HS-5 (cell line): ENCODE measurements at places on chromosomes 13 and 19.

DNA sequence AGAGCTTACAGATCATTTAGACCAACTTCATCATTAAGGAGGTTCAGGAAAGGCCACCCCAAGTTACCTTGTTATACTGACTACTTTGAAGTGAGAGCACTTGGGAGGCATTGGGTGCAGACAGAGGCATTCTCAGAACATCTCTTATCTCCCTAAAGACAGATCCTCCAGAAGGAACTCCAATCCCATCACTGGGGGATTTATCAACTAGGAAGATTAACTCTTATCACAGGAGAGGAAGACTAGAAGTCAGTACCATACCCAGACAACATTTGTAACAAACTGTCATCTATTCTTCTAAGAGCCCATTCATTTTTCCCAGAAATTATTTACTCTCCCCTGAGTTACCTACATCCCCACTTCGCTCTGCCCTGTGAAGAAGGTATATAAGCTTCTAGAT is 5.8 kb upstream of the RFXAP start:
- no peak for DNase-seq

GRCh38 chr13:57558051-57558467 is 73.5 kb upstream of the PCDH17 start:
- DNase-seq = no peak

DNA sequence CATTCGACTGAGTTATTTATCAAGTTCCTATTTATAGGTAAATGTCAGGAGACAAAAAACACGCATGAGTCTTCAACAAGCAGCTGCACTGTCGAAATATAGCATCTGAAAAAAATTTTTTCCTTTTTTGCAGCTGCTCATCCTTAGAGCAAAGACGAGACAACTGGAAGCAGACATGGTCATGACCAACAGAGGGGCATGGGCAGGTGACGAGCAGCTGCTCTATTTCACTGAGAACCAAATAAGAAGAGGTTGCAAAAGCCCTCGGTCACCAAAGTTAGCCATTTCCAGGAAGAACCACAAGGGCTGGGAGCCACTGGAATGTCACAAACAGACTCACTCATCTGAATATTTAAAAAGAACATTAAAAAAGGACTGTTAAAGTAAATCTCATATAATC is 22.2 kb downstream of the SOHLH2 start:
- DNase-seq = no peak

- no peak for DNase-seq
Measured at GRCh38 chr13:48185018-48185417, 48.0 kb upstream of the ITM2B start.

- no peak for DNase-seq
Measured at GRCh38 chr13:114071410-114071809, 61.0 kb downstream of the RASA3 start.

GRCh38 chr19:10764340-10764894 is 46.5 kb downstream of the DNM2 start:
- no peak for DNase-seq

DNA sequence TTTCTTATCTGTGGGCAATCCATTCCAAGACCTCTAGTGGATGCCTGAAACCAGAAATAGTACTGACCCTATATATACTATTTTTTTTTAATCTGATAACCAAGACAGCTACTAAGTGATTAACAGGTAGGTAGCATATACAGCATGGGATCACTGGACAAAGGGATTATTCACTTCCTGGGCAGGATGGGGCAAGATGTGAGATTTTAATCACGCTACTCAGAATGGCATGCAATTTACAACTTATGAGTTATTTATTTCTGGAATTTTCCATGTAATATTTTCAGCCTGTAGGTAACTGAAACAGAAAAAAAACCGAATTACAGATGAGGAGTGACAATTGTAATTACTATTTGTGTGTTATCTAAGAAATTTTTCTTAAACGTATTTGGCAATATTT is 41.2 kb downstream of the ZIC2 start:
- DNase-seq = no peak

- DNase-seq = no peak
Measured at GRCh38 chr13:87331178-87331577, 340.0 kb upstream of the SLITRK5 start.

GRCh38 chr13:110291286-110291685 is 15.7 kb downstream of the COL4A1 start:
- no peak for DNase-seq

GRCh38 chr13:29901710-29902631 is 51.6 kb upstream of the UBL3 start:
- peak; percentile 61 for DNase-seq

DNA sequence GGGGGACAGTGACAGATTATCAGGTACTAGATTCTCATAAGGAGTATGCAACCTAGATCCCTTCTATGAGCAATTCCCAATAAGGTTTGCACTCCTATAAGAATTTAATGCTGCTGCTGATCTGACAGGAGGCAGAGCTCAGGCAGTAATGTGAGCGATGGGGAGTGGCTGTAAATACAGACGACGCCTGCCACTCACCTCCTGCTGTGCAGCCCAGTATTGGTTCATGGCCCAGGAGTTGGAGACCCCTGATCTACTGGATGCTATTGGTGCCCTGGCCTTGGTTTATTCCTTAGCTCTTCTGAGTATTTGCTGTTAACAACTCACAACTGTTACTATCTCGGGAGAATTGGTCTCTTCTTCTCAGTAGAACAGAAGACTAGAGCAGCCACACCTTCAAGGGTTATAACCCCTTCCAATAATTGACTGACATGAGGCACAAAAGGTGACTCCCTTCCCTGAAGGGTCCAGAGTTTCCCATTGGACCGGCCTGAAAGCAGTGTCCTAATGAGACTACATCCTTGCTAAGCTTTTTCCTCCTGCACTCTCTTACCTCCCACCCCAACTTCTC is 35.0 kb upstream of the RBM26 start:
- DNase-seq = no peak

DNA sequence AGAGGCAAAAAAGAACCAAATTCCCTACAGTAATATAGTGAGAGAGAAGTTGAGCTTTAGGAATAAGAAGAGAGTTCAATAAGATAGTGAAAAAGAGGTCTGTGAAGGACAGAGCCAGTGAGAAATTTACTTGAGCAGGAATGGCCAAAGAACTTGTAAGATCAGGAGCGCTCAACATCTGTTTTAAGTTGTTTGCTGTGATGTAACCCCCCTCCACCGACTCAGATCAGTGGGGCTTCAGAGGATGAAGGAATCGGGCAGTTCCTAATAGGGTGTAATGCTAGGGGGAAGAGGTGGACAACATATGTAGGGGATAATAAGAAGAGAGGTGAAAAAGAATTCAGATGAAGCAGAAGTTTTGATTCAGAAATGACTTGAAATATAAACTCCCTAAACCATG is 85.3 kb upstream of the FNDC3A start:
- DNase-seq = no peak

DNA sequence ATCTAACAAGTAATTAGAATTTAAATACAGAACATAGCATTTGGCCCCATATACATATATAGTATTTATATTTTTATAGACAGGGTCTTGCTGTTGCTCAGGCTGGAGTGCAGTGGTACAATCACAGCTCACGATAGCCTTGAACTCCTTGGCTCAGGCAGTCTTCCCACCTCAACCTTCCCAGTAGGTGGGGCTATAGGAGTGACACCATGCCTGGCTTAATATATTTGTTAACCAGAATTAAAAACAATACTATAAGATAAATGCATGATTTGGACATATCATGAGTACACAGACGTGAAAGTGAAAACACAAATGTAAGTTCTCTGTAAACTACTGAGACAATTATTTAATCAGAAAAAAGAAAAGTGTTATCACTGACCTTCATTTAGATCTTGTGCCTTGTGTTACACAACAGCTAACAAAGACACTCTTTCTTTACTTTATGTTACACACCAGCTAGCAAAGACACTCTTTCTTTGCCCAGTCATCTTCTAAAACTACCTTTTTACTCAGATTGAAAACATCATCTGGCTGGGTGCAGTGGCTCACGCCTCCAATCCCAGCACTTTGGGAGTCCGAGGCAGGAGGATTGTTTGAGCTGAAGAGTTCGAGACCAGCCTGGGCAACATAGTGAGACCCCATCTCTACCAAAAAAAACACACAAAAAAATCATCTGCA is 22.6 kb downstream of the CARS2 start:
- no peak for DNase-seq

DNA sequence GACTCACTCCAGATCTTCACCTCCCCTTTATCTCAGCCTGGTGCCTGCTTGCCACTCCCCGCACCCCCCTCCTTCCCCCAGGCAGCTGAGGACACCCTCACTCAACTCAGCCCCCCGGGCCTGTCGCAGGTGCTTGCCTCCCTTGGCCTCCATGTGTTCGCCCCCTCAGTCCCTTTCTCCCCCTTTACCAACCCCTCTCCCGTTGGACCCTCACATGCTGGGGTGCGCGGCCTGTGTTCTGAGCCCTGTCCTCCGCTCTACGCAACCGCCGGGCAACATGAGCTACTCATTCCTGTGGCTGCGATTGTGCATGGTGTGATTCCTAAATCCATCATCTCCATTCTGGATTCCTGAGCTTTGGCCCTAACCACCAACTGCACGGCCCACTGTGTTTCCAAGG is 5.1 kb downstream of the CHERP start:
- DNase-seq = no peak

- DNase-seq = no peak
Measured at GRCh38 chr13:111484141-111484925, 163.9 kb downstream of the TEX29 start.

DNA sequence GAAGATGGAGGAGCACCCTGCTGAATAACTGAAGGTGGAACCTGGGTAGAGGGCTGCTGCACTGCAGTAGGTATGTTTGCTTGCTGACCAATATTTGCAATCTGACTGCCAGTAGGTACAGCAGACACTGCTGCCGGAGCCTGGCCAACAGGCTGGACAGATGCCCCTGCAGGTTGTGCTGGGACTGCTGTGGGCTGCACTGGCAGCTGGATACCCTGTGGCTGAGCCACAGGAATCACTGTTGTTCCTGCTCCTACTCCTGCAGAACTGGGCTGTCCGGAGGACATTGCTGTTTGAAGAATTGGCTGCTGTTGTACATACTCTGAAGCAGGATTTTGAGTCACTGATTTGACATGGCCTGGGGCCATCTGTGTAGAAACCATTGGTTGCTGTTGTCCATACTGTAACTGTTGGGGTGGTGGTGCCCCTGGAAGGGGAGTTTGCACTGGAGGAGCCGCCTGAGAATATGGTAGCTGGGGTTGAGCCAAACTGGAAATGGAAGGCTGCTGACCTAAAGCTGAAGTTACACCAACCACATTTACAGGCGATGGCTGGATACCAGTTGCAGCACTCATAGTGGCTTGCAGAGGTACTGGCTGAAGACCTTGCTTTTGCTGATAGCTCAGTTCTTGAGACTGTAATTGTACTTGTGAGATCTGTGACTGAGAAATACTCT is 2.2 kb downstream of the TSC22D1 start:
- no peak for DNase-seq

GRCh38 chr13:29936051-29936813 is 85.8 kb upstream of the UBL3 start:
- no peak for DNase-seq

- DNase-seq = no peak
Measured at GRCh38 chr19:29624489-29625185, 18.6 kb downstream of the POP4 start.

GRCh38 chr19:48644839-48645619 is 958 bp downstream of the CA11 start:
- no peak for DNase-seq

DNA sequence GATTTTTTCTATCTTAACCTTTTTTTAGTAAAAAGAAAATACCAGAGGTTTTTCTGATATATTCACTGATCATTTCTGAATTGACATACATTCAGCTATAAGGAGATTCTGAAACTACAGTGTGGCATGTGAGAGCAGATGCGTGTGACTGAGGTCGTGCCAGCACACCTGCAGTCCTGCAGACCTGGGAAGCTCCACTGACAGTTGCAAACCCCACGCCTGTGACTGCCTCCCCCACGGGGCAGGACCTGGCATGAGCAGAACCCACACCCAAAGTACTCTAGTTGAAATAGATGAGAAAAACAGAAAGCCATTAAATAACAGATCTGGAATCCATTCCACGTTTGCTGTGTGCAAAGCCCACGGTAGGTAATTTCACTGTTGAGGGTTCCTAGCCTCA is 80.7 kb downstream of the TEX29 start:
- DNase-seq = no peak

GRCh38 chr13:26653310-26653709 is 95.8 kb downstream of the WASF3 start:
- DNase-seq = no peak

GRCh38 chr13:52359534-52359933 is 46.4 kb downstream of the THSD1 start:
- no peak for DNase-seq

DNA sequence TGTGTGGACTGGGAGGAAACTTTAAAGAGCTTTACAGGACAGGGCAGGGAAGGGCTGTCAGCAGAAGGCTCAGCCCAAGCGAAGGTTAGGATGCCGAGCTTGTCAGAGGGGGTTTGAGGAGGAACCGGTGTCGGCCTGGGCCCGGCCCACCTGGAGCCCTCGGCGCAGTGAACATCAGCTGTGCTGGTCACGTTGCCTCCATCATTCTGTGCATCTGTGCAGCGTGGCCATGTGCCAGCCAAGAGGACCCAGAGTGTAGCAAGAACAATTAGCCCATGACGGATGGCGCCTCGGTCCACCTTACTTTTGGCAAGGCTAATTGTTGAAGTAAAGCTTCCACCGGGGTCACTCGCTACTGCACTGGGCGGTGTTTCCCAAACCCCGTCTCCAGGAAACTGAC is 161.4 kb downstream of the PTPRS start:
- DNase-seq = no peak

DNA sequence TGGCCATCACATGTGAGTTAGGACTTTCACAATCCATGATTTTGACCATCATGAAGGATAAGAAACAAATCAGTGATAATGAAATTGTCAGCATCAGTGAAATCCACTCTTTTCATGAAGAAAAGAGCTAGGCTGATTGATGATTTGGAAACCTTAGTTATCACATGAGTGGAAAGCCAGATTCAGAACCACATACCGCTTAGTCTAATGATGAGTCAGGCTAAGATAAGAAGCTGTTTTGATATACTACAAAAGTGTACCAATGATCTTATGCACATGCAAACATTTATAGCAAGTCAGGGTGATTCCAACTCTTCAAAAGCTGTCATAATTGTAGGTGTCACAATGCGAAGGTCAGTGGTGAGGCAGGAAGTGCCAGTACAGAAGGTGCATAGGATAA is 519.3 kb downstream of the GPC6 start:
- DNase-seq = no peak

DNA sequence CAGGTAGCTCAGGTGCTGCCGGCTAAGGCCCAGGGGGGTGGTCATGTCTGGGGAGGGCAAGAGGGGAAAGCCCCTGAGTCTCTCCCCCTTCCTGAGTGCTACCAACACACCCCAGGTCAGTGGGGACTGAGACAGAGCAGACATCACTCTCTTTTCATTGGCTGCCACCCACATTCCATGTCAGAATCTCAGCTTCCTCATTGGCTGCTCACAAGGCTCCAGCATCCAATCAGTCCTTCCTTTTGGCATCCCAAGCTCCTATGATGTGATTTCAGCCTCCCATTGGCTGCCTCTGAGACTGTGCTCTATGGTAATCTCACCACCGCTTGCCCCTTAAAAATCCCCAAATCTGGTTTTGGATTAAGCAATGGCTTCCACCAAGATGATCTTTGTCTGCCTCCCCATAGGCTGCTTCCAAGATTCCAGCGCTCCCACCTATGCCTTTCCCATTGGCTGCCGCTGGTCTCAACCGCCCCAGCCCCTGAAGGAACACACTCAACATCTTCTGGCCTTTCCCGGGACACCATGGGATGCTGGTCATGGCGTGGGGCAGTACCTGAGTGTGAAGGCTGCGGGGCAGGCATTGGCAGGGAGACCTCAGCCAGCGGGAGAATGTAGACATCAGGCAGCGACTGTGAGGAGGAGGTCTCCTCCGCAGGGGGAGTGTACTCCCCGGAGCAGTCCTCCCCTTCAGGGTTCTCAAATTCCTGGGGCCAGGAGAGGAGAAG is 2.0 kb downstream of the LMTK3 start:
- no peak for DNase-seq
